CD4-positive, alpha-beta T cell treated with Interleukin-2 at 100 ng/mL for 4 hours (primary cell): ENCODE measurements at places on chromosomes 3 and 15.

DNA sequence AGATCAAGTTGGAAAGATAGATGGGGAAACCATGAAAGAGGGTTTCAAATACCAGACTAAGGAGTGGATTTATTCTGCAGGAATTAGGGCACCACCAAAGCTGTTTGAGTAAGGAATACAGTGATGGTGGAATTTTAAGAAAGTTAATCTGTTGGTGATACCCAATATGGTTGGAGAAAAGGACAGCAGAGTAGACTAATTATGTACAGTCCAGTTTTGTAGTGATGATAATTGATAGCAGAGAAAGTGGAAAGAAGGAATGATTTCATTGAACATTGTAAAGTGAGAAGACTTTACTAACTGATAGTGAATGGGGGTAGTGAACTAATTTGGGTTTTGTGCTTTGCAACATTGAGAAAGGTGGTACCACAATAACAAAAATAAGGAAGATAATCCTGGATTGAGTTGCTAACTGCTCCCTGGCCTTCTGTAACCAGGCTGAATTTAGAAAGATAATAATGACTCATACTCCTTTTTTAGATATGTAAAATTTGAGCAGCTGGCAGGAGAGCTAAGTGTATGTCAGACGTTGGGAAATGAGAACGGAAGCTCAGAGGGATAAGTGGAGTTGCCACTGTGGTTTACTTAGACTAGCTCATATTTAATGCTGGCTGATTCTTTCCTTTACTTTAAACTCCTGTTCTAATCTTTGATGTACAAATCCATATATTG lies 16.9 kb downstream of the TCAIM start:
- DNase-seq: no peak

DNA sequence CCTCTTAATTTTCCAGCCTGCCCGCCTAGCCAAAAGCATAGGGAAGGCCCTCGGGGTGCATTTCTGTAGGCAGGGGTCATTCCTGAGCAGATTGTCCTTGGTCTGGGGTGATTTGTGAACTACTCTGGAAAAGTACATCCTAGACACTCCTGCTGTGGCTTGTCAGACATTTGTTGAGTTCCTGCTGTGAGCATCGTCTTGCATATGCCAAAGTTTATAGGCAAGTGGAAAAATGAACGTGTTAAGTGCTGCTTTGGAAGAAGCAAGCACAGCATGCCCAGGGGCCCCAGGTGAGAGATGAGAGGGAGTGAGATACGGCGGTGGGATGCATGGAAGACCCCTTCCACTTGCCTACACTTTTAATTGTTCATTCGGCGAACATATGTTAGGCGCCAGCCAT lies 237.7 kb upstream of the ST8SIA2 start:
- no peak for DNase-seq

DNA sequence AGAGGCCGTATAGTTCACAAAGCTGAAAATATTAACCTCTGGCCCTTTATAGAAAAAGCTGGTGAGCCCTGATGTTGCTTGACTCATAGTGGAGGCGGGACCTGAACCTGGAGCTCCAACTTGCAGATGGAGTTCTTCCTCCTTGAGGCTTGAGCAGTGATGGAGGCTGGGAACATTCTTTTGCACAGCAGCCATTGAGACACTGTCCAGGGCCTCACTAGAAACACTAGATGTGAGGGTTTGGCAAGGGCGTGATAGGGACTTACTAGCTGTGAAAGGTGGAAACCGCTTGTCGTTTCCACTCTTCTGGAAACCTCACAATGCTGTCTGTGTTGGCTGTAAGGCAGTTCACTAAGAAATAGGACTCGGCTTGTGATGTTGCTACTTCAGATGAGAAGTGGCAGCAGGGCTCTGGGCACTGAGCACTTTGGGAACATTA lies 12.5 kb downstream of the SMAD6 start:
- no peak for DNase-seq

- no peak for DNase-seq
These were observed 20.6 kb downstream of the COL8A1 start for GRCh38 chr3:99659032-99659431.

- DNase-seq: no peak
These were observed 40.8 kb downstream of the NDUFB4 start for GRCh38 chr3:120636795-120637401.

GRCh38 chr3:45817831-45818522 lies 21.6 kb upstream of the SLC6A20 start:
- DNase-seq: no peak
